Activated CD4-positive, alpha-beta T cell treated with anti-CD3 and anti-CD28 coated beads, Interleukin-2, amount 10 ng/mL, durations not matched to agents 24 days and 14 days (primary cell): ENCODE measurements at places on chromosomes 12 and 14. TPM values are rescaled to one million over a fixed set of nuclear protein-coding genes. Genes with fewer than 3 reads are reported as not detected.
A peak's percentile ranks its signal among the peaks of the same experiment; 100 is the strongest.

KIF21A gene
- 28.1 and 29.5 TPM in 2 replicates for total RNA-seq

AMN gene
- 0.35 and 0.62 TPM in 2 replicates for total RNA-seq

FAM161B gene
- total RNA-seq = 0.57 and 0.75 TPM in 2 replicates

SRRM4 gene
- not detected in 2 replicates for total RNA-seq

IL23A gene
- 36.0 and 36.9 TPM in 2 replicates for total RNA-seq

USP15 gene
- total RNA-seq = 102 and 112 TPM in 2 replicates

TEX52 gene
- 0.17 TPM in 1 of 2 replicates, not detected in the other for total RNA-seq

WDHD1 gene
- 60.7 and 63.0 TPM in 2 replicates for total RNA-seq

IQSEC3 gene
- 0.05 and 0.21 TPM in 2 replicates for total RNA-seq

YEATS4 gene
- total RNA-seq = 37.9 and 41.8 TPM in 2 replicates

DNA sequence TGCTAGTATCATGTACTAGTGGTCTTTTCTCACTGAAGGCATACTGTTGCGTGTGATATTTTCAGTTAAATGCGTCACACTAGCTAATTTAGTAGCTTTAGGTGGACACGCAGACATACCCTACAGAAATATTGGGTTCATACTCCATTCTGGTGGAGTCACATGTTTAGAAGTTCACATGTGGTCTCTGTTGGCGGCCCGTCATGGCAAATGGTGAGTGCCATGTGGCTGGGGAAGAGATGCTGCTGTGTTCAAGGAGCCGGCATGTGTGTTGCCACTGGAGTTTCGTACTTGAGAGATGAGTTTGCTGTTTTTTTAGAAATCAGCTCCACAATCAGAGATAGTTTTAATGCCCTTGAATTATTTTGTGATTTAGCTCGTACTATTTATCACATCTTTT lies 454.6 kb downstream of the PCNX1 start:
- peaks cover 42% of the 10 kb centered on the region for H3K36me3 ChIP-seq
- no peak for DNase-seq
- no peak overlapping the region for H3K27ac ChIP-seq
- H3K27me3 ChIP-seq = no peaks in the 10 kb centered on the region
- peak overlapping the region; percentile 3 for H3K4me3 ChIP-seq
- peaks cover 37% of the 10 kb centered on the region for H3K4me1 ChIP-seq

DNA sequence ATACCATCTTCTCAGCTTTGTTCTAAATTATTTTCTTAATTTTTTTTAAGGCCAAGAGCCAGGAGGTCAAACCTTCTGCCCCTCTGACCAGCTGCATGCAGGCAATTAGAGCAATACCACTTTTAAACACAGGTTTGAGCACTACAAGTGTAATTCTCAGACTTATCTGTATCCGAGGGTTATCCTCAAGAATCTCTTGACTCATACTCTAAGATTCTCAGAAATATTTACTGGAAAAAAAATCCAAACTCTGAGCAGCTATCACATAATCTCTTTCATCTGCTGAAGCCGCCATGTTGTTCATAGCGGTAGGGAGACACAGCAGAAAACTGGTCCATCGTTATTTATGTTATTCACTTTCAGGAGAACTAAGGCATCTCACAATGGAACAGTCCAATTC lies 27.4 kb upstream of the PTHLH start:
- H3K4me3 ChIP-seq = no peak overlapping the region
- no peak overlapping the region for H3K27ac ChIP-seq
- no peak for DNase-seq
- H3K27me3 ChIP-seq = no peaks in the 10 kb centered on the region

DNA sequence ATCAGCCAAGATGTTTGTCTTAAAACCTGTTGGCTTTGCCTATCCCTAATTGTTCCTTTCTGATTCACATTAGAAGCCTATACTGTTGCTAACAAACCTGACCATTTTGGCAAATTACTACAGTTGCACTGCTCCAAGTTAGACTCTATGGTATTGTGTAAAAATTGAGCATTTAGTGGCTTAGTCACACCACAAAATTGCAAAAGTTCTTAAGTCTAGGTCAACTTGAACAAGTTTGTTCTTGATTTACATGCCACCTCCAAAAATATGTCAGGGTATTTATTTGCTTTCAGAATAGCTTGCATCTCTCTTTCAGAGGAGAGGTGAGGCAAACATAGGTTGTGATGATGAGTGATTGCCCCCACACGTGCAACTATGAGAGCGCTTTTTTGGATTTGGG lies 27.0 kb upstream of the PTHLH start:
- DNase-seq = no peak
- H3K4me1 ChIP-seq = no peaks in the 10 kb centered on the region
- H3K27me3 ChIP-seq = no peaks in the 10 kb centered on the region
- no peaks in the 10 kb centered on the region for H3K36me3 ChIP-seq
- H3K4me3 ChIP-seq = no peak overlapping the region

GRCh38 chr14:99744199-99744872 lies 48.9 kb upstream of the EML1 start:
- DNase-seq = no peak
- H3K4me3 ChIP-seq = no peak overlapping the region
- peaks cover 17% of the 10 kb centered on the region for H3K27me3 ChIP-seq

- no peaks in the 10 kb centered on the region for H3K27me3 ChIP-seq
- peak overlapping the region; percentile 70 for H3K4me3 ChIP-seq
These were observed 24.3 kb downstream of the HIF1A start for GRCh38 chr14:61719344-61720293.

- H3K4me3 ChIP-seq = no peak overlapping the region
- peak; percentile 67 for DNase-seq
- no peaks in the 10 kb centered on the region for H3K36me3 ChIP-seq
- peaks cover 3% of the 10 kb centered on the region for H3K27me3 ChIP-seq
These were observed 8.4 kb downstream of the GPRC5A start for GRCh38 chr12:12899530-12900380.

- H3K4me3 ChIP-seq = no peak overlapping the region
- no peaks in the 10 kb centered on the region for H3K36me3 ChIP-seq
- H3K27me3 ChIP-seq = no peaks in the 10 kb centered on the region
- no peak for DNase-seq
- H3K27ac ChIP-seq = no peak overlapping the region
- no peaks in the 10 kb centered on the region for H3K4me1 ChIP-seq
These were observed 158.0 kb downstream of the CAPZA3 start for GRCh38 chr12:18895946-18896345.
